Epithelial cell of proximal tubule (primary cell): ENCODE measurements at places on chromosomes 1 and 21. TPM values are rescaled to one million over a fixed set of nuclear protein-coding genes. Genes with fewer than 3 reads are reported as not detected.

DNA sequence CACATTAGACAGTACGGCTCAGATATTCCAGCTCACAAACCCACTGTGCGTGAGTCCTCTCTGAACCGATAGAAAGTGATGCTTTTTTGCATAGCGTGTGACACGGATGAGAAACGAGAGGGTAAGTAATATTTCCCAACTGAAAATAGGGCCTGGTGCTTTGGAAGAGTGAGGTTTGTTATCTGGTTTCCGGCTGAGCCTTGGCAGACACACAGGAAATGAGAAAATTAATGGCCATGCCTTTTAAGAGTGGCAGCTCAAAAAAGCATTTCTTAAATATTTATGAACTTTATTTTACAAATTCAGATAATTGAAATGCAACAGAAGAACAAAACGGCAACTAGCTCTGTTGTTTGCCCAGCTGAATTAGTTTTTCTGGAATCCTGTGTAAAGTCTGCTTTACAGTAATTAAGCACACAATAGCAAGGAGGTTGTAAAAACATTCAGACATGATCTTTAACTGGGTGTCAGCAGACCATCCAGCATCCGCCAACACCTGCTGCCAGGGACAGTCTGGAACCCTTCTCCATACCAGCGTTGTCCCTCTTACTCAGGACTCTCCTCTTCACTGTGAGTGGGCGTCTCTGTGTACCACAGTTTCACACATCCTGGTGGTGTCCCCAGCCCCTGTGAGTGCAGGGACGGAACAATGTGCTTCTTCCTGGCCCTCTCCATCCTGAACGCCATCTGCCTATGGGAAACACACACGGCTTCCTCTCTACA is 155.4 kb downstream of the PGBD5 start:
- DNase-seq, result no peak

PRPF38B gene
- total RNA-seq, result 11.2 and 13.7 TPM in 2 replicates

GRCh38 chr1:157360023-157360390 is 192.3 kb downstream of the FCRL5 start:
- no peak for DNase-seq

GRCh38 chr1:82542766-82543165 is 742.0 kb downstream of the ADGRL2 start:
- DNase-seq, result no peak

- DNase-seq, result no peak
These were observed 3.6 kb upstream of the VSIG8 start for GRCh38 chr1:159866066-159866465.

DNA sequence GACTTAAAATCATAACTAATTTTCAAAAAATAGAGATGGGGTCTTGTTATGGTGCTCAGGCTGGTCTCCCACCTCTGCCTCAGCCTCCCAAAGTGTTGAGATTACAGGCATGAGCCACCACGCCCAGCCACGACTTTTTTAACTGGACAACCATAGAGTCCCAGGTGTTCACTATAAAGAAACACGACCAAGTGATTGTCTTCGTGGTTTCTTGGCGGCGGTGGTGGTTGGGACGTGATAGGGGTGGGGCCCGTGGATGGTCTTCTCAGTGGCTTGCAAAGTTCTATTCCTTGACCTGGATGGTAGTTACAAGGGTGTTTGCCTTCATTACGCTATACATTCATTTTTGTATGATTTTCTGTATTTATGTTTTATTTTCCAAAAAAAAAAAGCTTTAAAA is 34.6 kb upstream of the COX20 start:
- no peak for DNase-seq

- no peak for DNase-seq
These were observed 6.6 kb downstream of the PADI2 start for GRCh38 chr1:17112496-17113236.

GRCh38 chr1:228873709-228874108 is 138.4 kb downstream of the RHOU start:
- no peak for DNase-seq

GRCh38 chr1:18793164-18793563 is 66.3 kb downstream of the TAS1R2 start:
- DNase-seq, result no peak

DNA sequence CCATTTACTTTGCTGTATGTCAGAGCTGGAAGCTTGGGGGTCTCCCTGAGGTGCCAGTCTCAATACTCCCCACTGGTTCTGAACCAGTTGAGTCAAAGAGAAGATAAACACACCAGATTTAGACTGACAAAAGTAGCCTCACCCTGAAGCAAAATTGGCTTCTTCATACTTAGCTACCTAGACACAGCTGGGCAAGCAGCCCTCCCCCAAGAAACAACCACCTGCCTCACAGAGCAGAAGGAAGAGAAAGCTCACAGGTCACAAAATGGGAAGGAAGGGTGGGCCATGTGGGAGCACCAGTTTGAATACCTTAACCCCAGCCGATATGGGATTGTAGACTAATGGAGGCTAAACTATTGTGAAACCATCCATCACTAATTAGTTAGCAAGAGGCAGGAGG is 24.6 kb upstream of the MYSM1 start:
- DNase-seq, result no peak

DNA sequence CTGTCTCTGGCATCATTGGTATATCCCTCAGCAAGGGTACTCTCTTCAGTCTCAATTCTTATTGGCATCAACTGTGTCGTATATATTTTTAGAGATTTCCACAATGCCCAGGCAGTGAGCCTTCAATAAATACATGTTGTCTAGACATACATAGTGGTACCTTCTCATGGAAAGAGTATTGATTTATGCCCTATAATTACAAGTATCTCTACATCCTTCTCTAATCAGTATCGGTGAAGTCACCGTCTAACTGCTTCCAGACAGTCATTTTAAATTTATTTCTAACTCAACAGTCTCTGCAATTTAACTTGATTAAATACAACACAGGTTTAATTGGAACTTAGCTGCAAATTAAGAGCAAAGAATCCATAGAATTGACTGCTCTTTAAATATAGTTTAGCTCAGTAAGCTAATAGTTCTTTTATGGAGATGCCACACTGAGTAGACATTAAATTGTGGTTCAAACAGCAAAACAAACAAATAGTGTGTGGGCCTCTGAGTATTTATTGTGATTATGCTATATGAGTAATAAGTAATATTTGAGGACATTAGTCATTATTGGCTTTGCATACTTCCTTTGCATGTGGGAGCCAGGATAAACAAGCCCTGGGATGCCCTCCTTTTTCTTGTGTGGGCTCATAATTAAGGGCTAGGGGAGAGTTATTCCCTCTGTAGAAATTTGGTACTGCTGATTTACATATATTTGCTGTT is 126.9 kb upstream of the DUSP10 start:
- no peak for DNase-seq

- no peak for DNase-seq
These were observed 1.4 kb downstream of the CFAP45 start for GRCh38 chr1:159898527-159898926.

RUNX3 gene
- not detected in 2 replicates for total RNA-seq

- DNase-seq, result no peak
These were observed at the start of gene PCSK9 for GRCh38 chr1:55039342-55040082. TSS of gene PCSK9 (plus strand) at chr1:55039548. CDS start at chr1:55039838, 290 bp downstream.

VANGL2 gene
- total RNA-seq, result 5.6 and 7.2 TPM in 2 replicates

DNA sequence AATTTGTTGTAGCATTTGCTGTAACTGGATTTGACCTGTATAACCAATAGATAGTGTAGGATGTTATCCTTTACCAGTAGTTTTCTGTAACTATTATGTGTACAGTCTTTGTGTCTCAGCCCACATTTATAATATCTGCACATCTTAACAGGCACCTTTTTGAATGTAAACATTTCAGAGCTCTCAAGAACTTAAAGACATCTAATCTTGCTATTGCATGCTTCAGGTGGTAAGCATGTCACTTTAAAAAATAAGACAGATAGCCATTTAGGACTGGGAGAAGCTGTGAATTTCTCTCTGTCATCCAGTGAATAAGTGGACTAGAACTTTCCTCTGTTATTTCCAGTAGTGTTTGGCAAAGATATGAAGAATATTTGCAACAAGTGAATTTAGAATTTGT is 22.6 kb upstream of the GPR52 start:
- DNase-seq, result no peak

VCAM1 gene
- 14.0 and 49.2 TPM in 2 replicates for total RNA-seq

DNA sequence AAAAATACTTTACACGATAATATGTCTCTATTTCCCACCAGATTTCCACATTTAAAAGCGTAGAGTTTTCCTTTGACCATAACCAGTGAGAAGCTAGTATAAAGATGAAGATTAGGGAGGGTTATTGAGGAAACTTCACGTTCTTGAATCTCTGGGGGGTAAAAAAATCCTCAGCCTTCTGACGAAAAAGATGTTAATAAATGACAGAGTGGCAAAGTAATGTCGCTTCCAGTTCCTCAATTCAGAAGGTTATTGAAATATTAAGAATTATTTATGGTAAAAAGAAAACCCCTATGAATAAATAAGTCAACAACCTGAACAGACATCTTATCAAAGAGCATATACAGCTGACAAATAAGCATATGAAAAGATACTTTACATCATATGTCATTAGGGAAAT is 241.0 kb downstream of the GPATCH2 start:
- no peak for DNase-seq

SAMD13 gene
- 0.63 and 0.94 TPM in 2 replicates for total RNA-seq

ADGRL2 gene
- 21.6 and 22.4 TPM in 2 replicates for total RNA-seq

DNA sequence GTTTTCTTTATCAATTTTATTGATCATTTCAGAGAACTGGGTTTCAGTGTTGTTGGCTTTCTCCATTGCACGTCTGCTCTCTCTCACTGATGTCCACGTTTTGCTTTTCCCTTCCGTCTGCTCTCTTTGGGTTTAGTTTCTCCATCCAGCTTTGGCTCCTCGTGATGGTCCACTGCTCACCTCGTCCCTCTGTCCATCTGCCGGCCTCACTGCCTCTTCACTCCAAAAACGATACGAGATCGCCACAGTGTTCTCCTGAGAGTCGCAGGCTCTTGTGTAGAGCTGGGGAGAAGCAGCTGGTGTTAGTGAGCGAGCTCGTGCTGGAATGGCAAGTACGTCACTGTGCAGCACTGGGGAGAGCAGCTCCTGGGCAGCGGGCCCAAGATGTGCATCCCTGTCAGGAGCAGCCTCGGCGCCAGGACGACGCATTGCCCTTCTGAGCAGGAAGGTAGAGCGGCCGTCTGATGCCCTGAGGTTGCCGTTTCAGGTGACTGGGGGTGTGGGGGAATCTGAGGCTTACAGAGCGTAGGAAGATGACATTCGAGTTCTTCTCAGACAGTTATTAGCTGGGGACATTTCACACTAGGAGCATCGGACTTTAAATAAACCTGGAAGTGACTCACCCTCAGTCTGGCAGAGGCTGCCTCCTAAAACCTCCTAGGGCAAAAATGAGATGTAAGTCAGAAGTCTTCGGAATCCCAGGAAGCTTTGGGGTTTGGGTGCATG is 31.4 kb upstream of the PCBP3 start:
- no peak for DNase-seq

GPR37L1 gene
- total RNA-seq, result 0.06 and 0.07 TPM in 2 replicates

CFHR1 gene
- total RNA-seq, result not detected in 2 replicates

DNA sequence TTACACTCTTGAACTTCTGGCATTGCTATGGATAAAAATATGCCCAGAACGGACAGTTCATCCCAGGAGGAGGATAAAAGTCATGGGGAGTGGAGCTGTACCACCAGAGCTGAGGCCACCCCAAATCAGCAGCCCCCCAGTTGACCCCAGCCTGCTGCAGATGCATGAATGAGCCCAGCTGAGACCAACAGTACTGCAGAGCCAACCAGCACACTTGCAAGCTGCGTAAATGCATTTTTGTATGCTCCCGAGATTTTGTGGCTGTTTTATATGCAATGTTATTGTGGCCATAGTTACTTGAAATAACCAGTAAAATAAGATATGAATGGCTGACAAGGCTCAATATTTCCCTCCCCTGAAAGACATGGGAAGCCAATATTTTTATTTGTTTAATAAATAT is 264.6 kb downstream of the DUSP10 start:
- DNase-seq, result no peak

DNA sequence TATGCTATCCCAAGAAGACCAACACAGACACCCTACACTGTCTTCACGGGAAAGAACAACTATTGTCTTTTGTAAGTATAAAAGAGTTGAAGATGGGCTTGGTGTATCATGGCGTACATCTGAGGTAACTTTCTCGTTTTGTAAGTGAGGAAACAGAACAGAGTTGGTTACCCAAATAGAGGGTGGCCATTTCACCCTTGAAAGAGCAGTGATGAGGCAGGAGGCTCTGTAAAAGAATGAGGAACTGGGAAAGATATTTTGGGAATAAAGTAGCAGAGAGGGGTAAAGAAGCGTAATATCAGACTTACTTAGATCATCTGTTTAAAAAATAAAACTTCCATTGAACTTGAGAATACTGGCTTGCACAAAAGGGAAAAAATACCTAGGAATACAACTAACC is 18.9 kb downstream of the FCRL2 start:
- no peak for DNase-seq

GRCh38 chr1:236438614-236439013 is 44.5 kb downstream of the EDARADD start:
- no peak for DNase-seq

ITGB2 gene
- total RNA-seq, result 3.0 and 3.5 TPM in 2 replicates

UTS2 gene
- not detected in 2 replicates for total RNA-seq

- DNase-seq, result no peak
These were observed 1.9 kb upstream of the PRMT2 start for GRCh38 chr21:46633566-46633965.

PTPRU gene
- total RNA-seq, result 28.1 and 44.7 TPM in 2 replicates

IVL gene
- 0.35 and 2.1 TPM in 2 replicates for total RNA-seq

DNA sequence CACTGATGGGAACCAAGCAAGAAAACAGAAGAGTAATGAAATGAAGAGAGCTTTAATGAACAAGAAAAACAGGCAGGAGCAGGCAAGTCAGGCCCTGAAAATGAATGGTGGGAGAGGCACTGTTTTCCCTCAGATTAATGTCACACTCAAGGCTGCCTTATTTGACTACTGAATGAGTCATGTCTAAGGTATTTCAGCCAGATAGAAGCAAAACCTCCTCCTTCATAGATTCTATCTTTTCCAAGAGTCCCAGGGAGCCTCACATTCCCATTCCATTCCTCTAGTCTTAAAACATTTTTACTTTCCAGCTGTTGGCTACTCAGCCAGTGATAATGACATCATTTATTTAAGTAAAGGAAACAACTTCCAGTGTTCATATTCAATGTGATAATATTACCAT is 228.4 kb upstream of the NRIP1 start:
- peak; percentile 73 for DNase-seq

- DNase-seq, result no peak
These were observed 53.1 kb downstream of the SLC9C2 start for GRCh38 chr1:173549813-173550212.

DNA sequence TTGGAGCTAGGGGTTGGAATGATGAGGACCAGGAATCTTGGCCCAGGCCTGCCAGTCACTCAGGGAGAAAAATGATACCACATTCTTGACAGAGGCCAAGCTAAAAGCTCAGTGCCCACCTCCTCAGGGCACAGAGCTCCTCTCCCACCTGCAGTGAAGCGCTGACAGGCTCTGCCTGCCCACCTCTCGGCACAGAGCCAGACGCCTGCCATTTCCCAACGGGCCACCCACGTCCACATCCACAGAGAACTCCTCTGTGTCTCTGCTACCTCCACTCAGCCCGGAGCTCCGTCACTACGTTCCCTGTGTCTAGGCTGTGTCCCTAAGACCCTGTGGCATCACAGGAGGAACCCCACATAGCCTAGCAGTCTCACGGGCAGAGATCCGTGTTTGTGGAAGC is 60.8 kb downstream of the MRPL37 start:
- DNase-seq, result no peak

SPRR3 gene
- total RNA-seq, result not detected in 2 replicates

OLFML3 gene
- 0.12 and 1.0 TPM in 2 replicates for total RNA-seq
